ENCODE measurements at places on chromosomes 16 and 17.

DNA sequence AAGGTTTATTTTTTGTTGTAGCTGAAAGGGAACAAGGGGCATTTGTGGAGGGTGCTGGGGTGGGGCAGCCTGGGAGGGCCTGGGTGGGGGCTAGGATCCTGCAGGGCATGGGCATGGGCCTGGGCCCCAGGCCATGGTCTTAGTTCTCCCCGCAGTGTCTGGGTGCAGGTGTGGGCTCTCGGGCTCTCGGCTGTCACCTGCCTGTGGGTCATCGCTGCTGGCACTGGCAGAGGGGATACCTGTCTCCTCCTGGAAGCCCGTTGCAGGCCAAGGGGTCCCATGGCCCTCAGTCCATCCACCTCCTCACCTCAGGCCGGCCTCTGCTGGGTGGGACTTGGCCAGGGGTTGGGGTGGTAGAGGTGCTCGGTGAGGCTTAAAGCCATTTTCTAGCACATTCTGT, 30.3 kb downstream of the TSC2 start:
- DNase-seq, result no peak

DNA sequence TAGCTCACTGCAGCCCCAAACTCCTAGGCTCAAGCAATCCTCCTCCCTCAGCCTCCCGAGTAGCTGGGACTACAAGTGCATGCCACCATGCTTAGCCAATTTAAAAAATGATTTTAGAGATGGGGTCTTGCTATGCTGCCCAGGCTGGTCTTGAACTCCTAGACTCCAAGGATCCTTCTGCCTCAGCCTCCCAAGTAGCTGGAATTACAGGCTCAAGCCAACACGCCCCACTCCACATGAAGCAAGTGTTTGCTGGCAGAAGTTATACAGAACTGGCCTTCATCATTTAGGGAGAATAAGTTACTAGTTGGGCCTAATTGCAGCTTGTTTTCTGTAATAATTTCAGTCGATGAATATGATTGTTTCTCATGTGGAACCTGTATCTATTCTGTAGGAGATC, 68.0 kb downstream of the SHISA6 start:
- DNase-seq, result no peak

- DNase-seq, result no peak
These were observed 61.1 kb upstream of the NOL11 start for GRCh38 chr17:67656494-67657203.

DNA sequence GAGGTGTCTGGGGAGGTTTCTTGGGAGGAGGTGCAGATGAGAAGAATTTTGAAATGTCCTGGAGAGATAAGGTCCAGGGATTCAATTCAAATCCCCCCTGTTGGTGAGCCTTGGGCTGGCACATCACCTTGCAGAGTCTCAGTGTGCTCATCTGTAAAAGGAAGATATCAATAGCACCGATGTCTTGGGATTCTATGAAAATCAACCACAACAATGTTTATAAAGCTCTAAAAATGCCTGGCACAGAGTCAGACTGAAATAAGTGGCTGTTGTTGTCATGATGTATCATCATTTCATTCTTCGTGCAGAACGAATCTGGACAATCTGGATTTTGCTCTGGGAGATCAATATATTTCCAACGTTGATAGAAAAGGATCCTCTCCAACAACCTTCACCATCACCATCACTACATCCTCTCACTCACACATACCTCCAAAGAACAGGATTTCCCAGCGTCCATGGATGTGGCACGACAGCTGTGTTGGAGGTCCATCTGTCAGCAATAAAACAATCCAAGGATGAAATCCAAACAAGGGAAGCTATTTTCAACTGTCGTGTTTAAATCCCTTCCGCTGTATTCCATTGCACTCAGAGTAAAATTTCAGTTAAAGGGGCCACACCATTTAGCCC, 393.7 kb upstream of the DYNLRB2 start:
- DNase-seq, result no peak

GRCh38 chr16:78179666-78180065, 80.2 kb downstream of the WWOX start:
- no peak for DNase-seq

DNA sequence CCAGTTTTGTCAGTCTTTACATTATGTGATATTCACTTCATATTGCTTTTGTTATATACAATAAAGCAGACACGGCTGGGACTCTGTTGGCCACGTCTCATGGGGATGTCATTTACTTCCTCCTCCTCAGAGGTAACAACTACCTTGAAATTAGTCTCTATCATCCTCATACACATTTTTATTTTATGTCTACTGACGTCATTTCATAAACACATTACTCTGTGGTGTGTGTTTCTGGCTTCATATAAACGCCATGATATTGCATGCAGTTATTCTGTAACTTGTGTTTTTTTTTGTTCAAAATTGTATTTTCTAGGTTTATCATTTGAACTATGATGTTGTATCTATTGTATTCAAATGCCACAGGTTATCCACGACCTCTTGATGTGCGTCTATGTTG, 13.4 kb upstream of the IRF8 start:
- DNase-seq, result no peak

GRCh38 chr16:88526008-88526905, 43.9 kb upstream of the ZC3H18 start:
- DNase-seq, result no peak

DNA sequence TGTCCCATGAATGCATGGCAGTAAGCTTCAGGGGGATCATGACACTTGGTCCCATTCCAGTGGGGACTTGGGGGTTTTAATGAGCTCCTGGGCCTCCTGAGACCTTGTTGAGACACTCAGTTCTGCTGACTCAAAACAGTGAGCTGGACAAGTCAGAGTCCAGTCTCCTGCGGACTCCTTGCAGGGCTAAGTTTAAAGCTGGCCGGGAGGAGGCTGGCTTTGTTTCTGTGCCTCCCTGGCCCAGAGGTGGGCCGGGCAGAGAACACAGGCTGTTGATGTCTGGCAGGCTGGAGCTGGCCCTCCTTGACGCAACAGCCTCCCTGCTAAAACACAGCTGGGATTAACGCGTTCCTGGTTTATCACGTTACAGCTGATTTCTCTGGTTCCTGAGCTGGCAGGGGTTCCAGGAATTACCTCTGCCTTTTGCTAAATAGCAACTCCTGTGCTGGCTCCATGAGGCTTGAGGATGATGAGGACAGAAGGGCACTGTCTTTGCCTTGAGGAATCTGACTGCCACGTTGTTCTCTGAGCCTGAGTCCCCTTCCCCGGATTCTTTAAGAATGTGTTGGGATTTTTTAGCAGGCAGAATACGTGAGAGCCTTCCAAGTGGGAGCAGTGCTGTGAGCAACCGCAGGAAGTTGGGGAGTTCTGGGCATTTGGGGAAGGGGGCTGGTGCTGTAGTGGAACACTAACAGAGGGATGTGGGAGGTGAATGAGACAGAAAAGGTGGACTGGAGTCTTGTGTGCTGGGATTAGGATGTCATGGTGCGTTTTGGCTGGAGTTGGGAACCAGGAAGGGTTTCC, 2.0 kb downstream of the GPT2 start:
- DNase-seq, result no peak

DNA sequence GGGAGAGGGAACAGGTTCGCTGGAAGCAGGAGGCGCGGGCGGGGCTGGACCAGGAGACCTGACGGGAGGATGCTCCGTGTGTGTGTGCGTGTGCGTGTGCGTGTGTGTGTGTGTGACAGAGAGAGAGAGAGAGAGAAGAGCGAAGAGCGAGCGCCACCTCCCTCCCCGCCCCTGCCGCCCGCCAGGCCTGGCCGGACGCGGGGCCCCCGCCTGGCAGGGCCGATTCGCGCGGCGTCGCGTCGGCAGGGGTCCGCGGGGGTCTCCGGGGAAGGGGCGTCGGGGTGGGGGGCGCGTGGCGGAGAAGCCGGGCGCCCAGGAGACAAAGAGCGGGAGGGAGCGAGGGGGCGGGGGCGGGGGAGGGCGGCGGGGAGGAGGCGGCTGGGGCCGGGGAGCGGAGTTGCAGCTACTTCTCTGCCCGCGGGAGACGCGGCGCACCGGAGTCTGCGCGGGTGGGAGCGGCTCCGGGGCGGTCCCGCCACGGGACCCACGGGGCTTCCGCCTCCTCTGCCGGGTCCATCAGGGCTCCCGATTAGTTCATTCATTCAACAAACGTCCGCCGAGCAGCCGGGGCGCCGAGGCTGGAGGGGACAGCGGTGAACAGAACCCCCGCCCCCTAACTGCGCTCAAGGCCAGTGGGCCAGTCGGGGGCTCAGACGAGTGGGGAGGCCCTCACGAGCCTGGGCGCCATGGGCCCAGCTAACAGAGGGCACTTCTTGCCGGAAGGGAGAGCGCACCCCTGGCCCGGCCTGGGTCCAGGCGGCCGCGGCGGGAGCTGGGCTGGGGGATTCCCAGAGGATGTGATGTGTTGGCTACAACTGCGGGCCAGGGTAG, at the start of gene SAMD14:
Gene SAMD14, minus strand, starts transcription at position 433 of the 831 bp plus-strand sequence. CDS start 5,201 bp downstream, outside the sequence.
- no peak for DNase-seq

DNA sequence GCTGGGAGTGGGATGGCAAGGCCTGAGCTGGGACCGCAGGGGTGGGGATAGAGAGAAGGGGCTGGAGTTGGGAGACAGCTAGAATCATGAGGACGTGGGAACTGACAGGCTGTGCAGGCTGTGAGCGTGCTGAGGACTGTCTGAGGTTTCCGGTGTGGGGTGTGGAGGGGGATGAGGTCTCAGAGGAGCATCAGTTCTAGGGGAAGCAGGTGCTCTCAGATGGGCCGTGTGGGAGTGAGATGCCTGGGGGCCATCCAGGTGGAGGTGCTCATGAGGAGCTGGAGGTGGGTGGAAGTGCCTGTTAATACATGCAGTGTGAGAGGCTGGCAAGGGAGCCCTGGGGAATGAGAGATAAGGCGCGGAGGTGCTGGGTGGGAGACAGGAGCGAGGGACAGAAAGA, 27.2 kb downstream of the HASPIN start:
- no peak for DNase-seq

DNA sequence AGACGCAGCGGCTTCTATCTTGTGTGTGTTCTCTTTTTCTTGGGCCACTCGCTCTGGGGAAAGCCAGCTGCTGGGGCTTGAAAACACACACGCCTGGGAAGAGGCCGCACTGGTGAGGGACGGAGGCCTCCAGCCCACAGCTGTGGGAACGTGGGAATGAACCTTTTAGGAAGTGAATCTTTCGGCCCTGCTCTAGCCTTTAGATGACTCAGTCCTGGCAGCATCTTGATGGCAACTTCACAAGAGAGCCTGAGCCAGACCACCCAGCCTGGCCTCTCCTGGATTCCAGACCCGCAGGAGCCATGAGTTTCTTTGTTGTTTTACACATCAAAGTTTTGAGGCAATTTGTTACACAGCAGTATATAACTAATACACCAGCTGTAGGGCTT, 2.2 kb upstream of the PDPK1 start:
- DNase-seq, result no peak

DNA sequence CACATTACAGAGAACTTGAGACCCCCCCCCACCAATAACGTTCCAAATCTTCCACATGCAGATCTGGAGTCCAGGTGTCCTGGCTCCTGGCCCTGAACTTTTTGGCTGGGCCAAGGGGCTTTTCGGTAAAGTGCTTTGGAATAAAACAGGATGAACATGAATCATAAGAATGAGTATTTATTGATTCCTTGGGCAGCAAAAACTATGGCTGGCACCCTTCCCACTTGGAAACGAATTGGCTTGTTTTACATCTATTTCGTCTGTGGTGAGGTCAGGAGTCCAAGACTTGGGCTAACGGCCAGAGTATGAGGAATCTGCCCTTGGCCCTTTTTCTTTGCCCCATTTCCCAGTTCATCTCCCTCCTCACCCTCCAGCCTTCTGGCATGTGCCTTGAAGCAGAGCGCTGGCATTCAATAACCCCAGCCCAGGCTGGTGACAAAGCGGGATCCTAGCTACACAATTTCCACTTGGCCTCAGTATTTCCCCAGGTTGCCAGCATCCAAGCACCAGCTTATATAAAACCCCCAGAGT, 4.1 kb upstream of the UBTF start:
- DNase-seq, result no peak

GRCh38 chr16:23026784-23027362, 122.4 kb downstream of the USP31 start:
- no peak for DNase-seq

- no peak for DNase-seq
These were observed 11.2 kb downstream of the FBXO39 start for GRCh38 chr17:6787081-6787693.

- DNase-seq, result no peak
These were observed 13.0 kb upstream of the NFATC3 start for GRCh38 chr16:68072038-68072695.

- DNase-seq, result peak; percentile 58
These were observed 101.6 kb downstream of the RAB11FIP4 start for GRCh38 chr17:31492880-31493655.

- no peak for DNase-seq
These were observed 18.4 kb downstream of the SYT17 start for GRCh38 chr16:19186408-19186807.

GRCh38 chr16:11738742-11739544, 3.7 kb downstream of the TXNDC11 start:
- DNase-seq, result no peak

DNA sequence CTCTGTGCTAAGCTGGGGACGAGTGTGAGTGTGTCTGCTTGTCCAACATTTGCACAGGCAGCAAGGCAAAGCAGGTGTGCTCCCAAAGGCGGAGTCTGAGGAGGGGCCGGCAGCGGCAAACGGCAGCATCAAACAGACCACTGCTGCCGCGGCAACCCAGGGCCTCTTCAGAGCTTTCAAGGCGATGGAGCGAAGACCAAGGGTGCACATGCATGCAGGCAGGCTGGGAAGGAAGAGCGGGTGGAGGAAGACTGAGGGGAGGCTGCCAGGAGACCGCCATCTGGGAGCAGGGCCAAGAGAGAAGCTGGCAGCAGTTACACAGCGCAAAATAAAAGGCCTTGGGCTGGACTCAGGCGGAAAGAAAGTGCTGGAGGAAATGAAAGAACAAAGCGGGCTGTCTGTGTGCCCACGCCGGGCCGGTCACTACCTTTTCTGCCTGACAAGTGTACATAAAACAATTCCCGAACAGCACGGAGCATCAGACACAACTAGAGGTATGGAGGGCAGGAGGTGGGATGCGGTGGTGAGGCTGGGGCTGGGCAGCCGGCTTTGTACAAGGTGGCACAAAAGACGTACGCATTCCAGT, 8.5 kb downstream of the TIMM22 start:
- DNase-seq, result no peak

- no peak for DNase-seq
These were observed 16.5 kb upstream of the ABCC1 start for GRCh38 chr16:15932939-15933338.

- DNase-seq, result no peak
These were observed 1.8 kb upstream of the BCL6B start for GRCh38 chr17:7020894-7021664.

- DNase-seq, result no peak
These were observed 21.5 kb upstream of the TMEM92 start for GRCh38 chr17:50252781-50253180.

GRCh38 chr17:44842748-44843147, 4.9 kb upstream of the HIGD1B start:
- DNase-seq, result no peak

GRCh38 chr16:80583466-80583865, 42.7 kb downstream of the DYNLRB2 start:
- no peak for DNase-seq

- DNase-seq, result no peak
These were observed 9.2 kb downstream of the FSCN2 start for GRCh38 chr17:81537343-81537855.

DNA sequence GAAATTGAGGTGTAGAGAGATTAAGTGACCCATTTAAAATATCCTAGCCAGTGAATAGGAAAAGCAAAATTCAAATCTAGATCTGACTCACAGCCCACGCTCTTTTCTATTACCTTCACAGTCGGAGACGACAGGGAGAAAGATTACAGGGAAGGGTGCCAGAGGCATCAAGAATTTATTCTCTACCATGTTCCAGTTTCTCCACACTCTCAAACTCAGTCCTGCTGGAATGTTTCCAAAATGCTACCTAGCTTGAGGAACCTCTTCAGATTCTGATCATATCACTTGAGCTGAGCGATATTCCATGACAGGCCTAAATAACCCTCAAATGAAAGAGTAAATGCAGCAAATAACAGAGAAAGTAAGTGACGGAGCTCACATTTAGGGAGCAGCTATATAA, 5.4 kb upstream of the PSMD7 start:
- no peak for DNase-seq

Measured in activated CD4-positive, CD25-positive, alpha-beta regulatory T cell treated with anti-CD3 and anti-CD28 coated beads, Interleukin-2, amount 50 U/mL, for 16 hours (primary cell).